ENCODE measurements at places on chromosomes 7 and 10.

DNA sequence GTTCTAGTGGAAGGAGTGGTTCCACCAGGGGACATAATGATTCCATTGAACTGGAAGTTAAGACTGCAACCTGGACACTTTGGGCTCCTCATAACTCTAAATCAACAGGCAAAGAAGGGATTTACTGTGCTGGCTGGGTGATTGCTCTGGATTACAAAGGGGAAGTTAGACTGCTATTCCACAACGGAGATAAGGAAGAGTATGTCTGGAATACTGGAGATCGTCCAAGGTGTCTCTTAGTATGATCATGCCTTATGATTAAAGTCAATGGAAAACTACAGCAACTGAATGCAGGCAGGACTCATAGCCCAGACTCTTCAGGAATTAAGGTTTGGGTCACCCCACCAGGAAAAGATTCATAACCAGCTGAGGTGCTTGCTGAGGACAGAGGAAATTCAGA lies 310.6 kb upstream of the MGMT start:
- DNase-seq: no peak

- peak; percentile 34 for DNase-seq
Observed at GRCh38 chr10:124535731-124536495, 74.3 kb downstream of the LHPP start.

DNA sequence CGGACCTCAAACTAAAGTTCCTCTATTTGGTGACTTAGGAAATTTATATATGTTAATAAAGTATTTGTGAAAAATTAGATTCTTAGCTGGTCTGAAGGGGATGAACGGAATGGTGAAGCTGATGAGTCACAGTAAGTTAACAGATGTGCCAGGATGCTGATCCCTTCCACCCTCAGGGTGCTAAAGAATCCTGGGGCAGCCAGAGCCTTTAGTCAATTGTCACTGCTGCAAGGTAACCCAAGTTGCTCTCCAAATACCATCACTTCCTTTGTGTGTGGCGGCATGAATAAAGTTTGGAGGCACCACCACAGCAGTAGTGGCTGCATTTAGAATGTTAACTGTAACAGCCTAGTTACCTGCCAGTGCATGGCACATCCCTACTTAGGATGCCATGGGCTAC lies 222.6 kb upstream of the PPP1R3A start:
- DNase-seq: no peak

DNA sequence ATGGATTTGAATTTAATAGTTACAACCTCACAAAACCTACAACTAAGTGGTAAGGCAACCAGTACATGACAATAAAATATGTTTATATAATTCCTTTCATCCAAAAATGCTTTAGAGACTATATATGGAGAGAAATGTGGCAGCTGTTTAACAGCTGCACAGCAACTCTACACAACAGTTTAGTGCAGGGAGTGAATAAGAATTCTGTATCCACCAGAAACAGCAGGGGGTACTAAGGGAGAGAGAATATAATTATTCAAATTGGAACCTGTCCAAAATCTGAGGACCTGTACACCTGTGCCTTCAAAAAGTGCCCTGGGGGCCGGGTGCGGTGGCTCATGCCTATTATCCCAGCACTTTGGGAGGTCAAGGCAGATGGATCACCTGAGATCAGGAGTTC lies 49.6 kb downstream of the POLL start:
- no peak for DNase-seq

DNA sequence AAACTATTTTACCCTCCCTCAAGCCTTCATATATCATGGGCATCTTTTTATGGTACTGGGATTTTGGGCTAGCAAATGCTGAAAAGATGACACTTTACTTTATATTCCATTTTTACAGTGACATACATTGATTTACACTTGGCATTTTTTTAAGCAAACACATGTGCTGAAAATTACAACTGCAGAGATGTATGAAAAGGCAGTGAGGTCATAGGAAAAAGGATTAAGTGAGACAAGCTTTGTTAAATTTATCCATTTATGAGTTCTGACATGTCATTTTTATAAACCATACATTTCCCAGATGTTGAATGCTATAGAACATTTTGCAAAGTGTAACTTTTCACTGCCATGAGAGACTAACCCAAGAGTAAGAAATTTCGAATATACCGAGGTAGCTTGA lies 68.8 kb upstream of the RSU1 start:
- DNase-seq: no peak

- DNase-seq: no peak
Observed at GRCh38 chr7:158014976-158015375, 572.6 kb downstream of the PTPRN2 start.

DNA sequence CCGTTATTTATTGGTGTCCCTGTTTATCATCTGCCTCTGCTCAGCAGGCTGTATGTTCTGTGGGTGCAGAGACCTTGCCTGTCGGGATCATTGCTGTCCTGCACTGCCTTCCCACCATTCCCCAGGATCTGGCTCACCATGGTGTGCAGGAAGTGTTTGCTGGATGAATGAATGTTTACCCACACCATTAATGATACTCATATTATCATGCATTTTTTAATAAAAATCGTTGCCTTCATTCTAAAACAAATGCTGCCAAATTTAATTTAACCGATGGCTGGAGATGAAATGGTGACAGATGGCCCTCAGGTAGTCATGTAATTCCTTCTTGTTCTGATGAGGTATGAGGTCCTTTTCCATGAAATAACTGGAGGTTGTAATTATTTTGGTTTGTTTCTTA lies 22.5 kb downstream of the PLPP4 start:
- DNase-seq: no peak

GRCh38 chr7:24576171-24577025 lies 3.1 kb downstream of the PALS2 start:
- peak; percentile 62 for DNase-seq

GRCh38 chr7:106138776-106139175 lies 26.7 kb upstream of the SYPL1 start:
- no peak for DNase-seq

- DNase-seq: no peak
Observed at GRCh38 chr10:81696609-81697388, 178.2 kb upstream of the NRG3 start.

Measured in suppressor macrophage treated with lipopolysaccharide for 1 hour (primary cell).